ENCODE measurements at places on chromosomes 5 and 9.

GRCh38 chr9:82406456-82407085 is 418.0 kb downstream of the SPATA31D1 start:
- no peak for DNase-seq

GRCh38 chr5:54804521-54804920 is 180.9 kb downstream of the ESM1 start:
- no peak for DNase-seq

DNA sequence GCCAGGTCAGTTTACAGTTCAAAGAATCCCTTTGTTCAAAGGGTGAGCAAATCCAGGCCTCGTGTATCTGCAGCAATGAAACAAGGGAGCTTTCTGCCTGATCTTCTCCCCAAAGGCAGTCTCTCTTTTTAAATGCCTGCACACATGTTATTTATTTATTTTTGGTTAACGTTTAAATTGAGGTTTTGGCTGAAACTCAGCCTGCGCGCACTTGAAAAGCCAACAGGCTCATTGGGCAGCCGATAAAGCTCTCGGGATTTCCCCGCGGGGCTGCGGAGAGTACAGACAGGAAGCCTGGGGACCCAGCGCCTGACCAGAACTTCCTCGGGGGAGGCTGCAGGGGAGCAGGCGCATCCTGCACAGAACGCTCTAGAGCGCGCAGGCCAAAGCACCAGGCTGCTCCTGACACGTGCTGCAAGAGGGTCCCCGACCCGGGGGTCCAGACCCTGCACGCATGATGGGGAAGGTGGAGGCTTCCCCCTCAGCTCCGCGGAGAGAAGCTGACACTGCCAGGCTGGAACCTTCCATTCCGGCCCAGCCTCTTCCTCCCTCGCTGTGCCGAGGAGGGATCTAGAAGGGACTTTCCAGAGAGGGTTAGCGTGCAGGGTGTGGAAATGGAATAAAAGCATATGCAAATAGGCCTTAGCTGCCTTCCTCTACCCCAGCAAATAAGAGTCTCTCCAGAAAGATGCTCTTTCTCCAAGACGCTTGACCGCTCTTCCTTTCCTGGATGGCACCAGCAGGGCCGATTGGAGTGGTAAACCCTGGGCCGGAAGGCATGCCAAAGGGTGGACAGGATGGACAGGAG is 46.1 kb downstream of the PTTG1 start:
- peak; percentile 79 for DNase-seq

DNA sequence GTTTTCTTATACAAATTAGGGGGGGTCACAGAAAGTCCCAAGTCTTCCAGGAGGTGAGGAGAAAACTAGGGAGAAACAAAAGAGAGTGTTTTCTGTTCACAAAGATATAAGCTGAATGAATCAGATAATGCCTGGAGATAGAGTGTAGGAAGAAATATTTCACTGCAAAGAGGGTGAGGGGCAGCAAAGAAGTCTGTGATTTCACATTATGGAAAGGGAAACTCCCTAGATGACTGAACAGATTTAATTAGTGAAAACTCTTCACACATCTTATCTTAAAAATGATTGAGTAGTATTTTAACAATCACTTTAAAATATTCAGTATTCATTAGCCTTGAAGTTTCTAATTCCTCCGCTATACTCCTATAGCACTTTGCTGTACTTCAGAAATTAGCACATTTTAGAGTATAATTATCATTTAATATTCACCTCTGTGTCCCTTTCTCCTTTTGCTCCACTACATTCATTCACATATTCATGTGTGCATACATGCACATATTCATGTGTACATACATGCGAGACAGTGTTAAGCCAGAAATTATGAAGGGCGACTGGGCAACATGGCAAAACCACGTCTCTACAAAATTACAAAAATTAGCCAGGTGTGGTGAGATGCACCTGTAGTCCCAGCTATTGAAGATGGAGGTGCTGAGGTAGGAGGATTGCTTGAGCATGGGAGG is 332.2 kb downstream of the HTR1A start:
- no peak for DNase-seq

DNA sequence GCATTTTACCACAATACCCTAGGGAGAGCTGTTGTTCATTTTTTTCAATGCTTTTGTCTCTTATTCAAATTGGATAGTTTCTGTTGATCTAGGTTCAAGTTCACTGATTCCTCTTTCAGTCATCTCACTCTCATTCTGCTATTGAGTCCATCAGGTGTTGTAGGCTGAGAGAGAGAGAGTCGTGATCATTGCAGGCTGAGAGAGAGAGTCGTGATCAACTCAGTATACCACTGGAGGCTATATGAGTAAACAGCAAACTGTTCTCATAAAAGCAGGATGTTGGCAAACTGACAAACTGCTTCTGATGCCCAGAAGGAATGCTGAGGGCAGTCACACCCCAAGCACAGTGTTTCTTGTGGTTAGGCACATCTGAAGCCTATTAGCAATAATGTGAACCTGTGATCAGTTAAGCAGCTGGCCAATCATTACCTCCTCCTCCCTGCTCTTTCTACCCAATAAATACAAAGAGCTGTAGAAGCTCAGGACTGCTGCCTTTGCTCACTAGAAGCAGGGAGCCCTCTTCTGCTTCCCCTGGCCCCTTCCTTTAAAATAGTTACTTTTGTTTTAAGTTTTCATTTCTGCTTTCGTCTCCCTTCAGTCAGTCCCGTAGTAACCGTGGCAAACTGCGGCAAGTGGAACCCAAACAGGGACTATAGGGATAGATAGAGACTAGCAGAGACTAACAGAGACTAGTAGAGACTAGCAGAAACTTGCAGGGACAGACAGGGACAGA is 476.1 kb upstream of the ACO1 start:
- DNase-seq, result no peak

DNA sequence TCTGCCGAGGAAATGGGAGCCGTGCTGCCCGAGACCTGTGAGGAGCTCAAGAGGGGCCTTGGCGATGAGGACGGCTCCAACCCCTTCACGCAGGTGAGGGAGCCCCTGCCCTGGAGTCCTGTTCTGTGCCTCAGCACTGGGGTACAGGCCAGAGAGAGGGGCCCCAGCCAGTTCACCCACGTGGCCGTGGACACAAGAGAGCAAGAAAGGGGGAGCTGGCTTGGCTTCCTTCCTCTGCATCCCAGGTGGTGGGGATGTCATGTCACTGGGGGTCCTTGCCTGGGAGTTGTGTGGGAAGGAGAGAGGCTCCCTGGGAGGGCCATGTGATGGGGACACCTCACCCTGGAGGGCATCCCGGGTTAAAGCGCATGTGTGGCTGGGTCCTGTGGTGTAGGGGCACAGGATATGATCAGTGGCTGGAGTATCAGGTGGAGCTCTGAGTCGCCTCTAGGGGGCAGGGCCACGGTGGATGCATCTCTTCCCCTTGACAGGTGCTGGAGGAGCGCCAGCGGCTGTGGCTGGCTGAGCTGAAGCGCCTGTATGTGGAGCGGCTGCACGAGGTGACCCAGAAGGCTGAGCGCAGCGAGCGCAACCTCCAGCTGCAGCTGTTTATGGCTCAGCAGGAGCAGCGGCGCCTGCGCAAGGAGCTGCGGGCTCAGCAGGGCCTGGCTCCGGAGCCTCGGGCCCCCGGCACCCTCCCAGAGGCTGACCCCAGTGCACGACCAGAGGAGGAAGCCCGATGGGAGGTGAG is 7.5 kb downstream of the N4BP3 start:
- peak; percentile 91 for DNase-seq

- peak; percentile 97 for DNase-seq
These were observed at the start of gene SMC2 for GRCh38 chr9:104093647-104094533. Gene SMC2, plus strand, starts transcription at chr9:104094309. Its CDS starts 1,076 bp downstream, at chr9:104095385.

GRCh38 chr5:103397739-103398581 is 139.4 kb downstream of the MACIR start:
- no peak for DNase-seq

DNA sequence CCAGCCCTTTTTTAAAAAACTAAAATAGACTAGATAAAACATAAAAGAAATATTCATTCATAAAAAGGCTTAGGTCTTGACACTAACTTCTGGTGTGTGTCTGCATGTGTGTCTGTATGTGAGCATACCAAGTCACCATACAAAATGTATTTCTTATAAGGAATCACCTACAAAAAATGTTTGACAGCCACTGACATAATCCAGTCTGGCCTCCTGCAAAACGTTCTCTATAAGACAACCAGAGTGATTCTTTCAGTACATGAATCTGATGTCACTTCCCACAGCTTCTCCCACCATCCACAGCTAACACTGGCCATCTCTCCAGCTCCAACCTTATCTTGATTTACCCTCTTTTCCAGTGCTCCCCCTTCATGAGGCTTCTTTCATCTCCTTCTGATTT is 192.3 kb downstream of the TLE1 start:
- no peak for DNase-seq

- DNase-seq, result no peak
These were observed 349.2 kb downstream of the DEPDC1B start for GRCh38 chr5:60350794-60351193.

GRCh38 chr5:98521821-98522220 is 251.6 kb upstream of the RGMB start:
- DNase-seq, result no peak

- no peak for DNase-seq
These were observed 130.7 kb downstream of the PRKACG start for GRCh38 chr9:68883224-68883623.

DNA sequence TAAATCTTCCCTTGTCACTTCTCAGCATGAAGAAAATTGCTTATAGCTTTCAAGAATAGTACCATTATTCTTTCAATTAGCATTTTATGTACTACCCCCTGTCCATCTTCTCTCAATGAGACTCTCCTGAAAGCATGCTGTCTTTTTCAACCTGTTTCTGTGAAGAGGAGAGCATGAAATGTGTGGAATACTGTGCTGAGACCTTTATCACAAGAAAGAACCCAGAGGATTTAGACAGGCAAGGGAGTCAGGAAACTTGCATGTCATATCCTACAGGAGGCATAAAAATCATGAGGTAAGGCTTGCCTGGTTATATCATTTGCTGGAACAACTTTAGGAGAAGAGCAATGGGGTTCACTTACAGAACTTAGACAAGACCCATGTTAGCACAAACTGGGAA is 56.7 kb upstream of the LPAR1 start:
- no peak for DNase-seq

DNA sequence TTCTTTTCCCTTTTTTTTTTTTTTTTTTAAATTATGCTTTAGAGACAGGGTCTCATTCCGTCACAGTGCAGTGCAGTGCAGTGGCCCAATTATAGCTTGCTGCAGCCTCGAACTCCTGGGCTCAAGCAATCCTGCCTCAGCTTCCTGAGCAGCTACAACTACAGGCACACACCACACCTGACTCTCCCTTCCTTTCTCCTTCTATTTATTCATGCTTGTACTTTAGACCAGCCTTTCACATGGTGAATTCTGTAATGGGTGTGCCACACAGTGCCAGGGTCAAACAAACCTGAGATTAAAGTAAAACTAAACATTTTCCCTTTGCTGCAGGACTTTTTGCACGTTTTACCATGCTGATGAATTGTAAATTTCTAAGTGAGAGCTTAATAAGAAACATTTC is 8.0 kb downstream of the SH3RF2 start:
- no peak for DNase-seq

GRCh38 chr9:34559624-34560455 is 29.7 kb downstream of the CNTFR start:
- DNase-seq, result peak; percentile 66

GRCh38 chr5:132770476-132771159 is 6.4 kb downstream of the SEPTIN8 start:
- DNase-seq, result no peak

DNA sequence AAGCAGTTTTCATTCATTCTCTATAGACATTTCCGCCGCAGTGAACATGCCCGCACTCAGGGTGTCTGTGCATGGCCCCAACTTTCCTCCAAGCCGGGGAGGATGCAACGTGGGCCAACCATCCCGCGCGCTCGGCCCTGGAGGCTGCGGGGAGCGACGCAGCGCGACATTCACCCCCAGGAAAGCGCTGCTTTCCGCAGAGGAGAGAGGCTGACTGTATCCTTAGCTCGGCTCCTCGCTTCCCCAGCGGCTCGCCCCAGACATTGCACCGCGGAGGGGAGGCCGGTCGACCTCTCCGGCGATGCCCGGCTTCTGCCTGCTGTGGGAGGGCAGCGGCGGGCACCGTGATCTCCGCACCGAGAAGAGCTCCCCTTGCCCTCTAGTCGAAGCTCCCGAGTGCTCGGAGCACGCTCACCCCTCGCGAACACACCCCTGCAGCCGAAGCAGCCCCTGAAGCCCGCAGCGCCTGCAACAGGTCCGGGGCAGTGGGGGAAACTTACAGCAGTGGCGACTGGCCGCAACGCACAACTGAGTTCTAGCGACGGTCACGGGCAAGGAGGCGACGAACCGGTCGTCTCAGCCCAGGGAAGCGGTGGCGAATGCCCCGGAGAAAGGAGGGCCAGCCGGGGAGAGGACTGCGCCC is 600 bp downstream of the ENC1 start:
- peak; percentile 67 for DNase-seq

GRCh38 chr5:131943916-131944315 is 1.5 kb downstream of the MEIKIN start:
- no peak for DNase-seq

DNA sequence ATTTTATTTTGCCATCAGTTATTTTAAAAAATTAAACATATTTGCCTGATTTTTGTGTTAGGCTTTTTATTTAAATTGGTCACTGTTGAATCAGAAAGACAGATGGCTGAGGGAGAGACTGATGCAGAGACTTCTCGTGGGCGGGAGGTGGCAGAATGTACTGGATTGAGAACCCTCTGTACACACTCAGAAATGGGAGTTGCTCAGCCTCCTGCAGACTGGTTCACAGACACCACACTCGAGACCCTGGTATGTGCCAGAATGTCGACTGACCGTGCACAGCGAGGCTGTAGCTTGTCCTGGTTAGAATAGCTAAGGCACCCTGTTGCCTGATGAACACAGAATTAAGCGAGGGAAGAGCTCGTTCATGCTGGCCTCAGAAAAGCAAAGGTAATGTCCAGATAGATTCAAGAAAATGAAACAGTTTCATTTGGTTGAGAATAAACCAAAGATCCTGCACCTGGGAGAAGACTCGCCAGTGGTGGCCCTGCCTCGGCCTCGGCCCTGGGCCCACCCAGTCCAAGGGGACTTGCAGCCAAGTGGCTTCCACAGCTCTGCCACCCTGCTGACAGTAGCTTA is 71.3 kb upstream of the OTULINL start:
- DNase-seq, result no peak

DNA sequence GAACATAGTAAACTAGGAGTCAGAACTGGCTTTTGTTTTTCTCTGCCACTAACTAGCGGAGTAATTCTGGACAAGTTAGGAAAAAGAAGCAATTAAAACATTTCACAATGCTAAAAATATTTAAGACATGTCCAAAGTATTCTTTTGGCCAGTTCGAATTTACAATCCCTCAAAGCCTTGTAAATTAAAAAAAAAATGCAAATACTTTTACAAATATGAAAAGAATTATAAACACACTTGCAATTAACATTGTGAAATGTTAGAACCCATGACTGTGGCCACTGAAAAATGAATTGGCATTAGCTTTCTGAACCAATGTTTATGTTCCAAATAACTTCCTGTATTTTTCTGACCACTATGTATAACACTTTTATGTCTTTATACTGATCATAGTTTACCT is 2.2 kb downstream of the RAD1 start:
- DNase-seq, result no peak

DNA sequence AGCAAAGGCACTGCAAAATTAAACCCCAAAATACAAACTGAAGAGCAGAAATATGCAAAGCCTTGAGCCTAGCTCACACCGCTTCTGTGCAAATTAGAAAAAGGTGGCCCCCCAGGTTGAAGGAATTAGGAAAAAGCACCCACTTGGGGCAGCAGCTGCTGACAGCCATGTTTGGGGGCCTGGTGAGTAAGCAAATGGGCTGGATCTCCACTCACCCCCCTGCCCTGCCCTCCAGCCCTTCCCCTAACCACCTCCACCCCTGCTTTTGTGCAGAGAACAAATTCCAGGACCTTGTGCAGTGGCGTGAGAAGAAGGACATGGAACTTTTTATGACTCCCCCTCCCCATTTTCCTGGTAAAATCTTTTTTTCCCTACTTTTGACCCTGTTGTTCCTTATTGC is 92.0 kb upstream of the DNAH5 start:
- no peak for DNase-seq

GRCh38 chr5:147432323-147432722 is 77.5 kb downstream of the DPYSL3 start:
- DNase-seq, result no peak
